Epithelial cell of proximal tubule (primary cell): ENCODE measurements at places on chromosomes 4 and X. TPM values are rescaled to one million over a fixed set of nuclear protein-coding genes. Genes with fewer than 3 reads are reported as not detected.

DNA sequence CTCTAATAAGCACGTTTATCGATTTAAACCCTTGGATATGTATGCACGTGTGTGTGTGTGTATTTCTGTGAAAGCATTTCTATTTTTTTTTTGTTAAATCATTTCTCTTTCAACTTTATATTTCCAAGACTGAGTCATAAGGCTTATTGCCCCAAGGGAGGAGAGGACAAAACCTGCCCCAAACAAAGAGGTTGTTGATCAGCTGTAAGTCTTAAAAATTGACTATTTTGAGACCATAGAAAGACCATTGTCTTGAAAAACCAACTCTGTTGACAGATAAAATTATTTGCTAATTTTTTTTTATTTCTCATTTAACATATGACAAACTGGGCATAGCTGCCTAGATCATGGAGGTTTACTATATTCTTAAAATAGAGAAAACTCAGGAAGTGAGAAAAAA, 222.4 kb downstream of the FMR1NB start:
- no peak for DNase-seq

DNA sequence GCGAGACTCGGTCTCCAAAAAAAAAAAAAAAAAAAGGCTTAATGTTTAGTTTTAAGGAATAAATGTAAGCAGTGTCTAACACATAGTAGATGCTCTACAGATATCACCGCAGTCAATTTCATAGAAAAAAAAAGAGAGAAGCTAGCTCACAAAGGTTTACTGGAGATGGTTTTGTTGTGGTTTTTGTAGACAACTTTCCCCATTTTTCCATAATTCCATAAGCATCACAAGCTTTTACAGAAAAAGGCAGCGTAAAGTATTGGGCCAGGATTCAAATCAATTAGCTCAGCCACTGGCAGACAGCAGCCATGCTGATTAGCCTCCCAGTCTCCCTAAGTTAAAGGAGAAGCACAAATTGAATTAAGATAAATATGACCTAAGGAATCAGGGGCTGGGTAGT, 1.5 kb downstream of the GRSF1 start:
- no peak for DNase-seq

DNA sequence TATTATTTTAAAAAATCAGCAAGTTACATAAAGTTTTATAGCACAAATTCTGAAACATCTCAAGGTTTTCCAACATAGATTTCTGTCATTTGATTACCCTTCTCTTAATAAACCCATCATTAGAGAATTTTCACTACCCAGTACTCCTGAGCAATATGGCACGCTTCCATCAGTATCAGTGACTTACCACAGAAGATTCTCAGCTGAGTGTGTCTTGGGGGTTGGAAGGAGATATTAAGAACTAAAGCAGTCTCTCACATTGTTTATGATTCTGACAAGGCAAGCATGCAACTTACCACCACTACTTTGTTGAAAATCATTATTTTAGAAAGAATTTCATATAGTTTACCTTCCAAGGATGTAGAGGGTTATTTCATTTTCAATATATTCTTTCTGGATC, 67.7 kb downstream of the INPP4B start:
- DNase-seq: no peak

DNA sequence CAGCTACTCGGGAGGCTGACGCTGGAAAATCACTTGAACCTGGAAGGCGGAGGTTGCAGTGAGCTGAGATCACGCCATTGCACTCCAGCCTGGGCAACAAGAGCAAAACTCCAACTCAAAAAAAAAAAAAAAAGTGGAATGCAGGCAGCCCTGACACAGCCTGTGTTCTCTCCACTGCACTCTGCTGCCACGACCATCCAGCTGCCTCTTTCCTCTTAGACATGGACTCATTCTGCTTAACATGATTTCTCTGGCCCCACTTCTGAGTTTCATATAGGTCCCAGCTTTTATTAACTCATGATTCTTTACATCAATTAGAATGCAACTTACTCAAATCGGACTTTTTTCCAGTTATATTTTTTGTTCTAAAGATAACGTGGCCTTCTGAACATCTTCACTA, 29.6 kb downstream of the SLC10A6 start:
- no peak for DNase-seq

GRCh38 chrX:154380787-154381186, 1.7 kb downstream of the EMD start:
- no peak for DNase-seq

DNA sequence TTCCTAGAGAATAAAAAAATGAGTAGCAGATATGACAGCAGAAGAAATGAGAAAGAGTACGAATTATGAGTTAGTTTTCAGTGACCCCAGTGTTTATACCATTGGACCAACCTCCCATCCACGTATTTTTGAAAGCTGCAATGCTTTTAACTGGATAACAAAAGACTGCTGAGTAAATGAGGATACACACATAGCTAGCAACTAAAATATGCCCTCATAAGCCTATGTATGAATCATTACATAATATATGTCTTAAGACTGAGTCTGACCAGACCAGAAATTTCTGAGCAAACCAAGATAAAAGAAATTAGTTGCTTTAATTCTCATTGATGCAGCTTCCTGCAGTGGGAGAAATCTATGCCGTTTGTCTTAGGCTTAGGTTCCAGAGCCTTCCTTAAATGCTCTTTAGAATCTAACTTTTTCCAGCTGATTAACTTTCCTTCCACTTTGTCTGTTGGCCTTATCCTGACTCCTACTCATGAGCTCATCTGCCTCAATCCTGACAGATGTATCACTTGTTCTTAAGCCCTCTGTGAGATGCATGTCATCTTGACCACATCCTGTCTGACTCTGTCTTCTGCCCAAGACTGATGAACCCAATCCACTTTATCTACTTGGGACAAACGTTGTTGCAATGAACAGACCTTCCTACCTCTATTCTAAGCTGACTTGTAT, 301.4 kb upstream of the AADAT start:
- peak; percentile 85 for DNase-seq

GRCh38 chr4:76563454-76564122, 128.6 kb downstream of the SHROOM3 start:
- no peak for DNase-seq

DNA sequence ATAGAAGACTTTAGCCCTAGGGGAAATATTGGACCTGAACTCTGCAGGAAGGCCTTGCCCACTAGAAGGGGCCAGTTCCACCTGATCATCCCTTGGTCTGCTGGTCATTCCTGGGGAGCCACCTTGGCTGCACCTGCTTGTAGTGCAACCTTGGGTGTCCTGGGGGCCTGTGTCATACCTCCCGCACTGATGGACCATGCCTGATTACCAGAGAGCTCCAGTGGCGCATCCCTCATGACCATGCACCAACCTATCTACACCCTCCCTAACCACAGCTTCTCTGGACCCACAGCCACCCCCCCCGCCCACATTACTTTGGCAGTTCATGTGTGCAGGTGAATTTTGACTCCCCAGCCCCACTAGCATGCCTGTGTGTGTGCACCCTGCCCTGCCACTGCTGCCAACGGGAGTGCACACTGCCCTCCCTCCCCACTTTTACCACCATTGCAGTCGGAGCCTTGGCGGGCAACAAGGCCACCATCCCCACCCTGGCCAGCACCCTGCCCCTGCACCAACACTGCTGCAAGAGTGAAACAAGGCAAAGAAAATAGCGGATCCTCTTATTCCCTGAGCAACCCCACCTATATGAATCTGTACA, 208.1 kb downstream of the FAM47B start:
- no peak for DNase-seq

- no peak for DNase-seq
These were observed 109.0 kb downstream of the ATP11C start for GRCh38 chrX:139823806-139824205.

DNA sequence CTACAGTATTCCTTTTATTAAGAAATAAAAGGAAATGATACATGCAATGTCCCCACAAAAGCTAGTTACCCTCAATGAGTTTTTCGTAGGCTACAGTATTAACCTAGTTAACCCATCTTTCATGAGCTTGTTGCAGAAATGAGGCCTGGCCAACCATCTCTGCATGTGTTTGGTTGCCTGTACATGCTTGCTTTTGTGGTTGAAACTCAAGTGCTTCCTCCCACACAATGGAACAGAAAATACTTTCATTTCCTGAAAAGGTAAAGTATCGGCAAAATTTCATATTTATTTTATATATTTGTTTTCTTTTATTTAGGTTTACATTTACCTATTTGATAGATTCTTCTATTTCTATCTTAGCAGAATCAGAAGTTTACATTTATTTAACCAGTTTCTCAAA, 214.6 kb upstream of the FAM241A start:
- DNase-seq: no peak

DNA sequence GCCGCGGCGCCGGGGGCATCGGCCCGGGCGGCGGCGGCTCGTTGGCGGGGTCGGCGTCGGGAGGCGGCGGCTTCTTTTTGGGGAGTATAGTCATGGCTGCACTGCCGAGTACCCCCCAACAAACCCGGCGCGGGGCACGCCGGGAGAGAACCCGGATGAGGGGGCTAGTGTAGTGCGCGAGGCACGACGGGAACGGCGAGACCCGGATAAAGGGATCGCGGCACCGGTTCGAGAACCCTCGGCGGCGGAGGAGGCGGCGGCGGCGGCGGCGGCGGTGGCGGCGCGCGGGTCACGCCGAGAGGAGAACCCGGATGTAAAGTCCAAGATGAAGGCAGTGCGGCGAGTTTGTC, at the start of gene OTUD5:
TSS of gene OTUD5 (minus strand) at position 131 of the 350 bp plus-strand sequence. CDS start at position 94, 37 bp downstream.
- no peak for DNase-seq

TCEAL2 gene
- total RNA-seq: 0.65 and 3.6 TPM in 2 replicates

HDX gene
- 1.8 and 4.1 TPM in 2 replicates for total RNA-seq

RAB33A gene
- total RNA-seq: 0.63 TPM in 1 of 2 replicates, not detected in the other

MAGEE1 gene
- 0.65 and 1.7 TPM in 2 replicates for total RNA-seq

PITX2 gene
- total RNA-seq: 1.0 and 1.2 TPM in 2 replicates

MAGED2 gene
- 102 and 138 TPM in 2 replicates for total RNA-seq

MAGEB17 gene
- total RNA-seq: 0.14 TPM in 1 of 2 replicates, not detected in the other
